Muscle of back (tissue), 13 donors: ENCODE measurements at places on chromosomes 3 and 15.

DNA sequence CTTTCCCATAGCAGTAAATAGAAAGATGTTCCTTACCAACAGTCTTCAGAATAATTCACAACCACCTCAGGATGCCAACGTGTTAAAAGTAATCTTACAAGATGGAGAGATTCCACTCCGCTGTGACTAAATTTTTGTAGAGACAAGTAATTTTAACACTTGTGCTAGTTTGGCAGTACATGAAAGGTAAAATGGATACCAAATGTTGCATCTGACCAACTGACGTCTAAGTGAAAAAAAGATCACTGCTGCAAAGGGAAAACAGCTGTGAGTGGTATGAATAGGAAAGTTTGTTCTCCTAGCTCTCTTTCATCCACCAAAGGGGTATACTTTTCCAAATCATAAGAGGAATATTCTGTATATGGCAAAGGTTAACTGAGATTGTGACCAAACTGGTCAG, 2.6 kb downstream of the SPG21 start:
- DNase-seq, result peak; percentile 32

DNA sequence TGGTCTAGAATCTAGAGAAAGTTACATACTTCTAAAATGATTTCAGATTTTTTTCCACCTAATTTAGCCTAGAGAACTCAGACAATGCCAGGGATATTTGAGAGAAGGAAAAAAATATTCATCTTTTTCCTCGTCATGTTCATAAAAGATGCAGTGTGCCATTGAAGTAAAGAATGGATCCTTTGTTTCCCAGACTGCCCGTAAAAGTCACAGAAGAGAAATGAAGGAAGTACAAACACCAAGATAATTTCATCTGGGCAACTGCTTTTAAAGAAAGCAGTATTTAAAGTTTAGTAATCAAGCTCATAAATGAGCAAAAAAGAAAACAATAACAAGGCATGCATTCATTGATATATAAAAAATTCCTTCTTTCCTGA, 47.2 kb downstream of the TTC23 start:
- DNase-seq, result no peak

GRCh38 chr3:35639254-35640186, at the start of gene ARPP21:
ARPP21 (plus strand) TSS chr3:35639525; CDS start chr3:35681752, 42,227 bp downstream.
- peak; percentile 79 for DNase-seq

DNA sequence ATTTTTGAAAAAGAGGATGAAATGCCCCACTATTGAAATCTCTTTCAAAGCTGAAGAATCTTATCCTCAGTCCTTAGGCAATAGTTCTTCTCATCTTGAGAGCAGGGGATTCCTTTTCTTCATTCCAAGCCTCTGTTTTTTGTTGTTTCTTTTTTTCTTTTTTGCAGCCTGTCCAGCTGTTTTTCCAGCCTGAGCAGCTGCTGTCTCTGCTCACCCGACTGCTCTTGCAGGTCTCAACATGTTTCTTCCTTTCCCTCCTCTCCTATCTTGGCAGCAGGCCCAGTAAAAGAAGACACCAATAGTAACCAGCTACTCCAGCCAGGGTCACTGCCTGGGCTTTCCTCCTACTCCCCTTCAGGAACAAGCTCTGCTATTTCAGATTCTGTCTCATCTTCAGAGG, 23.8 kb downstream of the MEX3B start:
- DNase-seq, result peak; percentile 85

- no peak for DNase-seq
These were observed 26.0 kb upstream of the SEC62 start for GRCh38 chr3:169940470-169941181.

GRCh38 chr3:152328841-152329240, 60.1 kb downstream of the MBNL1 start:
- DNase-seq, result peak; percentile 40

DNA sequence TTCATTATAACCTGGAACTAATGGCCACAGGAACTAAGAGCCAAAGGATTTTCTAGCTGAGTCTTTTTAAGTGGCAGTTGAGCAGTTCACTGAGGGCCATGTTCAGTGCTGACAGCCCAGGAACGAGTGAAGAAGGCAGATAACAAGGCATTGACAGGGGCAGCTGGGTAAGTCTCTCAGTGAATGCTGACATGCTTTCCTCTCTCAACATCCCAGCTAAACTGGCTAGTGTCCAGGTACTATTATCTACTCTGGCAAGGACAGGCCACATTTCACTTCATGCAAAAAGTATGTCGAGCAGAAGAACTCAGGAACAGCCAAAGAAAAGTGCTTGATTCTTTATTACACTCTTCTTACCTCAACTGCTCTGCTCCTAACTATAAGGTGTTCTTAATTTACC, 515.9 kb downstream of the NLGN1 start:
- peak; percentile 23 for DNase-seq

DNA sequence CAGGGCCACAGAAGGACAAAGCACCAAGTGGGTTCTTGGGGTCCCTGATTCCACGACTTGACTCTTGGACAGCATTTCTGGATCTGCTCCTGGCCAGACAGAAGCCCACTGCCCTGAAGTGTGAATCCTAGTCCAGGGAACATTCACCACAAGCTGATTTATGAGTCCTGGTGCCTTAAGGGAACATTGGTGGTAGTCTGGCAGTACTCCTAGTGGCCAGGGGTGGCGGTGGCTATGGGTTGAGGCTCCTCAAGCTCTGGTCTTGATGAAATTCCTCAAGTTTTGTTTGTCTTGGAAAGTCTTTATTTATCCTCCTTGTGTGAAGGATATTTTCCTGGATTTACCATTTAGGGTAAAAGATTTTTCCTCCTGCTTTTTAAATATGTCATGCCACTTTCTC, 307.5 kb downstream of the PYDC2 start:
- DNase-seq, result no peak

DNA sequence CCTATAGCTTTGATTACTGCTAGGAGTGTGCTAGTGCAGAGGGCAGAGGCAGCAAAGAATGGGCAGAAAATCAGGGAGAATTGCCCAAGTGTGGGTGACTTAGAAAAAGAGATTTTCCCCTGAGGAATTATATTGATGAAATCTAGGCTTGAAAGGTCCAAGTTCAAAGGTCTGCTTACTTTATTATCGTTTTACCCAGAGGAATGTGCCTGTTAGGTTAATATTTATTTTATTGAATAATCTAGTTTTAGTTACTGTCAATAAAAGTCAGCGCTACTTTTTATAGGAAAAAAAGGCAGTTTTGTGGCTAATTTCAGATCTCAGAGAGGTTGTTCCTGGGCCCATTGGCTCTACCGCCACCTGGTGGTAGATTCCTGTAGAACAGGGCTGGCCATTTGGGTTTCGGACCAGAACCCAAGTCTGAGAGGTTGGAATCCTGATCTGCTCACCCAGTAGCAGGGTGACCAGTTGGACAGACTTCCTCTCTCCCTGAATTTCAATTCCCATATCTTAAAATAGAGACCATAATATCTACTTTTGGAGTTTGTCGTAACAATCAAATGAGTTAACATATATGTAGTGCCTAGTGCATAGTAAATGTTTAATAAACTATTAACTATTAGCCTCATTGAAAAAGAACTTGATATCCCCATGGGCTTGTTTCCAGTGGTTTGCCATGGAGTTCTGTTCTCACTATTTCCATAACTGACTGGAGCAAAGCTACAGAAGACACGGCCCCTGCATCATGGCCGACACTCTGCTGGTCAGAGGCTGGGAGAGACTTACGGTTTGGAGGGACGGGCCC, 62.7 kb upstream of the ZNF148 start:
- DNase-seq, result peak; percentile 71

- no peak for DNase-seq
These were observed 15.5 kb downstream of the TBC1D2B start for GRCh38 chr15:78061963-78062427.

DNA sequence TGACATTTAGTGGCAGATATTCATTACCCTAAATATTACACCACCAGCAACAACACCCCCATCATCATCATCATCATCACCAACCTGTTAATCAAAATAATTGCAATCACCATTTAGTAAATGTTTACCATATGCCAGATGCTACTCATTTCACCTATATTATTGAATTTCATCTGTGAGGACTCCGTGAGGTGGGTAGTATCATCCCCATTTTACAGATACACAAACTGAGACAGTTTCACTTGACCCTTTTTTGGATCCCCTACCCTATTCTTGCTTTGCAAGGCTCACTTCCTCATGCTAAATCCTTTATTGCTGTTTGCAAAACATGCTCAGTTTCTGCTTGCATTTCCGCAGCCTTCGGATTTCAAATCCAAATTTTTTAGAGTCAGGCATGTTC, 18.3 kb upstream of the DET1 start:
- DNase-seq, result no peak

DNA sequence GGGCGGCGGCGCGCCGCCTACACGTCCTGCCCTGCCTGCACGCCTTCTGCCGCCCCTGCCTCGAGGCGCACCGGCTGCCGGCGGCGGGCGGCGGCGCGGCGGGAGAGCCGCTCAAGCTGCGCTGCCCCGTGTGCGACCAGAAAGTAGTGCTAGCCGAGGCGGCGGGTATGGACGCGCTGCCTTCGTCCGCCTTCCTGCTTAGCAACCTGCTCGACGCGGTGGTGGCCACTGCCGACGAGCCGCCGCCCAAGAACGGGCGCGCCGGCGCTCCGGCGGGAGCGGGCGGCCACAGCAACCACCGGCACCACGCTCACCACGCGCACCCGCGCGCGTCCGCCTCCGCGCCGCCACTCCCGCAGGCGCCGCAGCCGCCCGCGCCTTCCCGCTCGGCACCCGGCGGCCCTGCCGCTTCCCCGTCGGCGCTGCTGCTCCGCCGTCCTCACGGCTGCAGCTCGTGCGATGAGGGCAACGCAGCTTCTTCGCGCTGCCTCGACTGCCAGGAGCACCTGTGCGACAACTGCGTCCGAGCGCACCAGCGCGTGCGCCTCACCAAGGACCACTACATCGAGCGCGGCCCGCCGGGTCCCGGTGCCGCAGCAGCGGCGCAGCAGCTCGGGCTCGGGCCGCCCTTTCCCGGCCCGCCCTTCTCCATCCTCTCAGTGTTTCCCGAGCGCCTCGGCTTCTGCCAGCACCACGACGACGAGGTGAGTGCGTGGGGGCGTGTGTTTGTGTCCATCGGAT, 602 bp downstream of the TRIM71 start:
- no peak for DNase-seq

GRCh38 chr3:53483821-53484220, 10.6 kb upstream of the CACNA1D start:
- no peak for DNase-seq

DNA sequence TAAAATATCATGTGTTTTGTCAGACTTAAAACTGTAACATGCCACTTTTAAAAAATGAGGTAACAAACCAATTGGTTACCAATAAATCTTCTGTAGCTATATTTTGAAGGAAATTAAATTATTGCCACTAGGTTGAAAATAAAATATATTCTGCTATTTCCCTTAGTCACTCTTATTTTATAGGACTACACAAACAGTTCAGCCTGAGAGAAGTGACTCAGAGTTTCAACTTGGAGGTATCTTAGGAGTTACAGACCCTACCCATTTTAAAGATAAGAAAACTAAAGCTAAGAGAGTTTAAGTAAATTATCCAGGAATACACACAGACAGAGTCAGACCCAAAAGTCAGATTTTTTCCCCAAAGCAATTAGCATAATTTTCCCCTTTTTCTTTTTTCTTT, 65.1 kb downstream of the PIK3CB start:
- DNase-seq, result no peak

- DNase-seq, result no peak
These were observed 593 bp upstream of the RSL24D1 start for GRCh38 chr15:55197362-55197705.

- DNase-seq, result no peak
These were observed 402.3 kb upstream of the TGFBR2 start for GRCh38 chr3:30204126-30204525.

DNA sequence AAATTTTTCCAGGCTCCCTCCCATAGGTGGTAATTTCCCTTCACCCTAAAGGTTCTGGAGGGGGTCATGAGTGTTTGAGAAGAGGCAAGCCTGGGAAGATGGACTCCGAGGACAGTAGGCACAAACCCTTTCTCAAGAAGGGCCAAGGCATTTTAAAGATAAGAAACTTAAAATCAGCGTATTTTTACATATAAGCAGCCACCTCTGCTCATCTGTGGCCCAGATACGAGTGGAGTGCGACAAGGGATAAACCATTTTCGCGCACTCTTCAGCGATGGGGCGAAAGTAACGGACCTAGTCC, 539 bp downstream of the RASSF1 start:
- no peak for DNase-seq

DNA sequence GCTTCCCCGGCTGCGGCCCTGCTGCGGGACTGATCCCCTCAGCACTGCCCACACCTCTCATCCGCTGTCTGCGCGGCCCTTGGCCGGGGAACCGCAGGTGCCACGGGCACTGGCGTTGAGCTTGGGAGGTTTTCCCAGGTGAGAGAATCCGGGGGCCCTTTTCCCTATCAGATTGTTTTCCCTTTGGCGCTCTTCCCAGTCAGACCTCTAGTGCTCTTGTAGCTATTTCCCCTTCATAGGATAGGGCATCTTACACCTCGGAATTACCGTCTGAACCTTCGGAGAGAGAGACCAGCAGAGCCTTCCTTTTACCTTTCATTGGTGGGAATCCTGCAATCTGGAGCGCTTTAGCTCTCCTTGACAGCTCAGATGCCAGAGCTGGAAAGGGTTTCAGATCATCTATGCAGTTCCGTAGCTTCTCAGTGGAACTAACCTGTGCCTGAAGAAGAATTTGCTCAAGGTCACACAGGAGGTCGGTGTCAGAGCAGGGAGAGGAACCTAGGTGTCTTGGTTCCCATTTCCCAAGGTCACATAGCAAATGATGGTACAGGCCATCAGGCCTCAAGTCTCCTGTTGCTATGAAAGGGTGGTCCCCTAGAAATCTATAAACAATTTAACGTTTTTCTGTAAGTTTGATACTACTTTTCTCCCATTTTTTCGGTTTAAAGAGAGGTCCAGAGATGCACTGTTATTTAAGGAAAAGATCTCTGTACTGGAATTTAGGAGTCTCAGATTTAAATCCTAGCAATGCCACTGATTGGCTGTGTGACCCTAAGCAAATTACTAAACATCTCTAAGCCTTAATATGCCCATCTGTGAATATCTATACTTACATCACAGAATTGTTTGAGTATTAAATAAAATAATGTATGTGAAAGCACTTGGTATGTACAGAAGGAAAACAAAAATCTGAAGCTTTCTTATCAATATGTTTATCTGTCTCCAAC, 916 bp downstream of the IDH3A start:
- DNase-seq, result peak; percentile 45

GRCh38 chr3:16721494-16721893, 116.3 kb upstream of the DAZL start:
- DNase-seq, result no peak

DNA sequence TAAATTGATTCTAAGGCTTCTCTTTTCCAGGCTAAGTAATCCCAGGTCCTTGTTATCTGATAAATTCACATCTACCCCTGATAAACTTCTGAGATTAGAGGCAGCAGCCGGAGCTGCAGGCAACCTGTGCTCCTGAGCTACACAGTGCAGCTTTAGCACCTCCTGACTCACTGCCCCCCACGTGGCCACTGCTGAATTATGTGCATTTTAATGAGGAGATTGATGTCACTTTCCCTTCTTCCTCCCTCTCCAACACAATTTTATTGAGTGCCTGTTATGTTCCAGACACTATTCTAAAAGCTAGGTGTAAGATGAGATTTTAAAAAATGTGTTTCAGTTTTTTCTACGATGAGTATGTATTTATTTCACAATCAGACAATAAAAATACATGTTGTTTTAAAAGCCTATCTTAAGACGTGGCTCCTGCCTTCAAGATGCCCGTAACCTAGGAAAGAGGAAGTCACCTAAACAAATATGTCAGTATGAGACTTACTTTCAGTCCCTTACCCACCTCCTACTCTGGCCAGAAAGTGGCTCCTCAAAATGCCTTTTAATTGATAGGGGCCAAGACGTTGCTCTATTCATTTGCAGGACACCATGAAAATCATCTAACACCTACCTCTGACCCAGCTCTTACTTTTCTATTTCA, 161.5 kb upstream of the PFN2 start:
- no peak for DNase-seq

- DNase-seq, result no peak
These were observed 36.8 kb upstream of the FRMD5 start for GRCh38 chr15:44231842-44232241.
